HT1080 (cell line): ENCODE measurements at places on chromosomes 4 and X. TPM values are rescaled to one million over a fixed set of nuclear protein-coding genes. Genes with fewer than 3 reads are reported as not detected.
A peak's percentile ranks its signal among the peaks of the same experiment; 100 is the strongest.

- peak; percentile 85 for DNase-seq
These were observed 3.9 kb upstream of the ARHGEF38 start for GRCh38 chr4:105548483-105548882.

GRCh38 chr4:21544415-21544814 lies 404.2 kb downstream of the KCNIP4 start:
- DNase-seq = no peak

Gene FAM47A
- total RNA-seq = not detected in 2 replicates

- no peak for DNase-seq
These were observed 87.4 kb downstream of the EMCN start for GRCh38 chr4:100430451-100430850.

DNA sequence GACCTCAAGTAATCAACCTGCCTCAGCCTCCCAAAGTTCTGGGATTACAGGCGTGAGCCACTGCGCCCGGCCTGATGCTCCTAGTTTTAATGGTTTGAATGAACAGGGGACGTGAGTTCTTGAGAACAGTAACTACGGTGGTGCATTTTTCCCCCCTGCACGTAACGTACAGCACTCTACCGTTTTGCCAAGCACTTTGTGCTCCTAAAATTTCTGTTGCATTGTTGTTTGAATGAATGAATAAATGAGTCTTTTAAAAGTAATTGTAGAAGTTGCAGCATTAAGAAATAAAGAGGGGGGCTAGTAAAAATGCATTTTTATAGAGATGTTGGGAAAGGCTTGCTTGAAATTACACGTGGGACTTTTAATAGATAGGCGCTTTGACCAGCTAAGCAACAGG lies at the start of gene RPA4:
RPA4 (plus strand) TSS at position 301 of the 400 bp plus-strand sequence. CDS start 403 bp downstream, outside the sequence.
- no peak for DNase-seq

Gene KIAA1210
- total RNA-seq = not detected in 2 replicates

Gene TRMT10A
- 6.9 and 7.9 TPM in 2 replicates for total RNA-seq

DNA sequence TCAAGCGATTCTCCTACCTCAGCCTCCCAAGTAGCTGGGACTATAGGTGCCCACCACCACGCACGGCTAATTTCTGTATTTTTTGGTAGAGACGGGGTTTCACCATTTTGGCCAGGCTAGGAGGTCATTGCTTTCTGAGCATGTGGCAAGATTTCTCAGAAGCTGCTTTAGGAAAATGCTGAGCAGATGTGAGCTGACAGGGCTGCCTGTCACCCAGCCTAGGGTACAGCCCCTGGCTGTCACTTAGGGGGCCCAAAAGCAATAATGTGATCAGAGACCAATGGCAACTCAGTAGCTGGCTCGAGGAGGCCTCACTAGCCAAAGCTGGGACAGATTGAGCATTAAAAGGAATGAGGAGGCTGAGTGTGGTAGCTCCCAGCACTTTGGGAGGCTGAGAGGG lies 64.8 kb downstream of the TNIP2 start:
- DNase-seq = no peak

- no peak for DNase-seq
These were observed 59.7 kb upstream of the PGRMC2 start for GRCh38 chr4:128347175-128347868.

Gene OTUD6A
- not detected in 2 replicates for total RNA-seq

DNA sequence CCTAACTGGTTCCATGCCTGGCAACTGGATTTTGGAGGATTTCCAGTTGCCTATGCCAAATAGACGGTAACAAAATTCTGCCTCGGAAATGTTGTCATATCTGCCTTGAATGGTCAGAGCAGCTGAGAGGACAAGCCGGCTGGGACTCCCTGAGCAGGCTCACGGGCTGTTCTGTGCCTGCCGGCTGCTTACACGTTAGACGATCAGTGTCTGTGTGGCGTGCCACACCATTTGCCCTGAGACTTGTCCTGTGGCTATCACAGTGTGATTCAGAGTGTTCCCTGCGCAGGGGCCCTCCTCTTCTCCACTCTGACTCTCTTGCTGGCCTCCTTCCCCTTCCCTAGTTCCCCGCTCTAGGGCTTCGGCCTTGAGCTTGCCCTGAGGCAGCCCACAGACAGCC lies 42.4 kb downstream of the RAI2 start:
- no peak for DNase-seq

Gene CXCL3
- 3.8 and 5.5 TPM in 2 replicates for total RNA-seq

GRCh38 chr4:38957893-38958292 lies 74.3 kb downstream of the TMEM156 start:
- no peak for DNase-seq

GRCh38 chr4:117588771-117589170 lies 445.5 kb upstream of the NDST3 start:
- no peak for DNase-seq

DNA sequence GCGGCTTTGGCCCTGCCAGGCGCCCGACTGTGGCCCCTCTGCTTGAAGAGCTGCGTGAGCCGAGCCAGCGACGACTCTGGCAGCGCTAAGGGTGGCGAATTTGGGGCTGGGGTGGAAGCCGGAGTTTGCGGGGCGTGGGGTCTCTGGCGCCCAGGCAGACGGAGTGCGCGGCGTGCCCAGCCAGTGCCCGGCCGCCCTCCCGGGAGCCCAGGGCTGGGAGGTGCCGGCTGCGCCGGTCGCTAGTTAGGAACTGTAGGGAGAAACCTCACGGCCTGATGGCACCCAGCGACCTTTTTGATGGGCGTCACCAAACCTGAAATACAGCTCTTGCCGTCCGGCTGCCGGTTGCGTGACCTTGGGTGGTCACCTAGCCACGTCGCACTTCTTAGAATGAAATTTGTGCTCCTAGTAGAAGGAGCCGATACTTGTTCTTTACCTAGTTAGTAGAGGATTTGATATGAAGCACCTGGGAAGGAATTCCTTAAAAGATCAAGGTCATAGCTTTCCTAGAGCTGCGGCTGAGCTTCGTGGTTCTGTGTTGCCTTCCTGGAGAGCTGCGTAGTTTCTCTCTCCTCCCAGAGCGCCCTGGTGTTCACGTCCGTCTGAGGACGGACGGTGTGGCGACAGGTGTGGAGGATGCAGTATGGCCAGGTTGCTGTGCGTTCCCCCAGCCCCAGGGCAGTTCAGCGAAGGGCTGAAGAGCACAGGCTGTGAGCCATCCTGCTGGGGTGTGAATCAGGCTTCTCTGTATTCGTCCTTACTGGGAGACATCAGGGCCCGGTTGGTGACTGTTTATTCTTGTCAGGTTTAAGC lies 680 bp downstream of the MAEA start:
- no peak for DNase-seq

Gene IL21
- not detected in 2 replicates for total RNA-seq

Gene CCKAR
- total RNA-seq = not detected in 2 replicates

DNA sequence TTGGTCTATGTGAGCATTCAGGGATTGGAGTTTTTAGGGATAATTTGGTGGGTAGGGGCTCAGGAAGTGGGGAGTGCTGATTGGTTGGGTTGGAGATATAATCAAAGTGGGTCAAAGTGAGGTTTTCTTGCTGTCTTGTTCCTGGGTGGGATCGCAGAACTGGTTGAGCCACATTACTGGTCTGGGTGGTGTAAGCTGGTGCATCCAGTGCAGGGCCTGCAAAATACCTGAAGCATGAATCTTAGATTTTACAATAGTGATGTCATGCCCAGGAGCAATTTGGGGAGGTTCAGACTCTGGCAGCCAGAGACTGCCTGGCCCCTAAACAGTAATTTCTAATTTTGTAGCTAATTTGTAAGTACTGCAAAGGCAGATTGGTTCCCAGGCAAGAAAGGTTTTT lies 665.6 kb upstream of the PRKX start:
- no peak for DNase-seq

GRCh38 chr4:94171616-94172015 lies 36.0 kb upstream of the SMARCAD1 start:
- no peak for DNase-seq

GRCh38 chr4:112075129-112075753 lies 70.0 kb upstream of the FAM241A start:
- peak; percentile 84 for DNase-seq

GRCh38 chr4:95129821-95130311 lies 372.1 kb downstream of the BMPR1B start:
- DNase-seq = peak; percentile 96

GRCh38 chr4:82585690-82586435 lies 24.1 kb upstream of the TMEM150C start:
- no peak for DNase-seq

Gene PABPC1L2B
- total RNA-seq = not detected in 2 replicates

- no peak for DNase-seq
These were observed 175.6 kb upstream of the NRK start for GRCh38 chrX:105646592-105647372.

DNA sequence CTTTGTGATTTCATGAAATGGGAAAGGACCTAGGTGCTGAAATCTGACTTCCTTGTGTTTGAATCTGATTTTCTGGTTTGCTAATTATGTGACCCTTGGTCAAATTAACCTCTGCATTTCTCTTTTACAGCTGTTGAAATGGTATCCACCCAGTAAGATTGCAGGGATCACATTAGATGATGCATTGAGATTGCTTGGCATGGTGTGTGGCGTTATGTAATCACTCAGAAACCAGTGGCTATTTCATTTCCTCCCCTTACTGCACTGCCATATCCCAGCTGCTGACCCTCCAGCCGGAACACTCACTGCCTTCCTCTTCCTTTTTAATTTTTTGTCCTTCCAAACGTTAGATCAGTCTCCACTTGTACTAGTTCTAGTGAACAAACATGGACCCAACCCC lies 79.0 kb downstream of the KLHL8 start:
- DNase-seq = no peak

GRCh38 chr4:104915373-104915772 lies 231.3 kb upstream of the TET2 start:
- DNase-seq = no peak

DNA sequence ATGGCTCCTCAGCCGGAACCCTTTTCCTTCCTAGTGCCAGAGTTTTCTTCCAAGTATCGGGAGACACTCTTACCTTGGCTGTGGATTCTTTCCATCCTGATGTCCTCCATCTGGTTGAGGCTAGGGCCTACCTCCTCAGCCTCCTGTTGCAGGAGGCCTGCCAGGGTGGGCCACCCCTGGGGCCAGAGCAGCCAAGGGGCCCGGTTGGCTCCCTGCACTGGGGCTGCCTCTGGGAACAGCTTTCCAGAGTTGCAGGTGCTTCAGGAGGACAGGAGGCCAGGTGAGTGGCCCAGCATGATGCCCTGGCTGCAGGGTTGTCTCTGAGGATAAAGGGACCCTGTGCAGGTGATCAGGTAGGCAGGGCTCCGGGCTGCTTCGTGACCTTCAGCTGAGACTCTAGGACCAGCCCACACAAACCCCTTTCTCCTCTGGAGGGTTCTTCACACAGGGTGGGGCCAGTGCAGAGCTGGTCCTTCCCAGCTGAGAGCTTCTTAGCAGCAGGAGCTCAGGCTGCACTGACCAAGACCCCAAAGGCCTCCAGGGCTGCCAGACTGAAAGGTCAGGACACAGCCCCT lies 5.3 kb upstream of the GPR78 start:
- DNase-seq = no peak

DNA sequence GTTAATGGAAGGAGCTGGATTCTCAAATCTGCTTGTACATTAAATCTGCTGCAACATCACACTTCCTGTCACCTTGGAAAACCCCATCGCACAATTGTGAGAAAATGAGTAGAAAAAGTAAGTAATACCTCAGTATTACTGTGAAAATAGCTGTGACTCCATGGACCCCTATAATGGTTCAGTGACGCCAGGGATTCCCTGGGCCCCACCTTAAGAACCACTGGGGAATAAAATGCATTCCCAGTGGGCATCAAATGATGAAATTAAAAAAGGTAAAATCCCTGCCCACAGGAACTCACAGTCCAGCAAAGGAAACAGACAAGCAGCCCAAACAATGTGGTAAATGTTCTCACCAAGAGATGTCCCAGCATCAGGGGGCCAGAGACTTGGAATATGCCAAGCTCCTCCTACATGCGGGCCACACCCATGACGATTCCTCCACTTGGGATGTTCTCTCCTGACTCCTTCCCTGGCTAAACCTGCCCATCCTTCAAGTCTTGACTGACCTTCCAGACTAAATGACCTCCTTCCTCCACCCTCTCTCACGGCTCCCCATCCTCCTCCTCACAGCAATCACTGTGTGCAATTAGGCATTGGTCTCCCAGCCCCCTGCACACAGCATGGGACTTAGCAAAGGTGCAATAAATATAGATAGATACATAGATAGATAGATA lies 2.6 kb downstream of the EVC2 start:
- no peak for DNase-seq

DNA sequence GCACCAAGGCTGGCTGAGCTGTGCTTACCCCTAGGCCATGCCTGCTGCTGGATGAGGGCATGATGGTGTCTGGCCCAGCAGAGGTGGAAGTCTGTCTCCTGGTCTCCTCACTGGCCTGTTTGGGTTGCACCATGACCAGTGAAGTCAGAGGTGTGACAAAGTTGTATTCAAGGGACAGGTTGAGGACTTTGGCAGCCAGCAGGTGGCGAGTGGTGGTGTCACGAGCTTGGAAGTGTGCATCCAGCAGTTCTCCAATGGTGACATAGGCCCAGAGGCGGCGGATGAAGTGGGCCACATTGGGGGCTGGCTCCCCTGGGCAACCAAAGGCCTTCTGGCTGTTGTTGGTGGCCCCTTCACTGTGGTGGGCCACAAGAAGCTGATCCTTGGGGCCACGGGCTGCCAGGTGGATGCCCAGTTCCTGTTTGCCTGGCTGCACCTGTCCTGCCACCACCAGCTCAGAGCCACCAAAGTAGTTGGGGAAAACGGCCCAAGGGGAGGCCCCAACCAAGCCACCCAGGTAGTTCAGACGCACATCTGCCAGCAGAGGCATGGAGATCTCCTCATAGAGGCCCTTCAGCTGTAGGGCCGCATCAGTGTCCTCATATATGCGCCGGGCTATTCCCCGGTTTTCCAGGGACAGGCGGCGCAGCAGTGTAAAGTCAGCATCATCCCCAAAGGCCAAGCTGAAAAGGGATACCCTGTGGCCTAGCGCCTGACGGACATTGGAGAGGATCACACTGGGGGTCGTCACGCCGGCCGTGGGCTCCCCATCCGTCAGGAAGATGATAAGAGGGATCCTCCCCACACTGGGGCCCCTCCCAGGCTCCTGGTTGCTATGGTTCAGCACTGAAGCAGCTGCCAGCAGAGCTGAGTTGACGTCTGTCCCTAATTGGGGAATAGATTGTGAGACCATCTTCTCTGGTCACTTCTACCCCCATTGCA lies 39.7 kb downstream of the ITIH6 start:
- DNase-seq = no peak

- DNase-seq = no peak
These were observed 96.3 kb upstream of the ENPP6 start for GRCh38 chr4:184313702-184314659.

GRCh38 chrX:69556060-69557011 lies 52.2 kb downstream of the NALF2 start:
- DNase-seq = peak; percentile 93

Gene PRRG1
- 9.9 and 13.7 TPM in 2 replicates for total RNA-seq
